Fibroblast of lung (primary cell): ENCODE measurements at places on chromosomes 12 and 14. TPM values are rescaled to one million over a fixed set of nuclear protein-coding genes. Genes with fewer than 3 reads are reported as not detected.

The ITGA5 gene
- 162 and 199 TPM in 2 replicates for polyA plus RNA-seq

The C3AR1 gene
- polyA plus RNA-seq, result 0.34 and 0.37 TPM in 2 replicates

- DNase-seq, result no peak
These were observed 45.5 kb upstream of the EML1 start for GRCh38 chr14:99747582-99748330.

The SERPINA1 gene
- 0.10 and 0.39 TPM in 2 replicates for polyA plus RNA-seq

- DNase-seq, result no peak
These were observed 21.3 kb upstream of the SNRPF start for GRCh38 chr12:95837240-95838038.

DNA sequence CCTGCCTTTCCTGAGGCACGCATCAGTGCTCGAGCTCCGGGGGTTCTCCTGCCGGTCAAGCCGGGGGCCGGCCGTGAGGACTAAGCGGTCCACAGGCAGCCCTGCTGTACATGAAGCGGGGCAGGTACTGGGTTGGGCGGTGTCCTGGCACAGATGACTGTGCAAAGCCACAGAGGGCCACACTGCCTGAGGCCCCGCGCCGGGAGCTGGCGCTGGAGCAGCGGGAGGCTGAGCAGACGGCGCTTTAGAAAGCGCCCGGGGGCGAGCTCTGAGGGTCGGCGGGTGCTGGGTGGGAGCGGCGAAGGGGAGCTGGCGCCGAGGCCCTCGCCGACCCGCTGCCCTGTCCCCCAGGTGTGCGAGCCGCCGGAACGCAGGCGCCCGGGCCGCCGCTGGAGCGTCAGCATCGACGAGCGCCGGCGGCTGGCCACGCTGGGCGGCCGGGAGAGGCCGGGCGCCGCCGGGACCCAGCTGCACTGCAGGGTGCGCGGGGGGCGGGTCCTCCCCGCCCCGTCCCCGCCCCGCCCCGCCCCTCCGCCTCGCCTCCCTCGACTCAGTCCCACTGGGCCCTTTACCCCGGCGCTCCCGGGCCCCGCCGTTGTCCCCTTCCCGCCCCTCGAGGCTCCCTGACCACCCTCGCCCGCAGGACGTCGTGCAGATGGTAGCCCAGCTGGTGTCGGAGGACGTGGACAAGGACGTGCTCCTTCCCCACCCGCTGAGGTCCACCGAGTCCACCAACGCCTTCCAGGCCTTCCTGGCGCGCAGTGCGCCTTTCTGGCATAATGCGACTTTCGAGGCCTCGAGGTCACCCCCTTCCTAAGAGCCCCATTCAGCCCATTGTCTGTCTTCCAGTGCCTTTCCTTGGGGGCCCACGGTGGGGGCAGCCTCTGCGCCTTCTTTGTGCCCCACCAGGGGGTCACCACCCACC is 8.3 kb upstream of the MTA1 start:
- DNase-seq, result peak; percentile 44
